Activated CD8-positive, alpha-beta memory T cell treated with anti-CD3 and anti-CD28 coated beads for 1 hour (primary cell): ENCODE measurements at places on chromosomes 7 and 10.

DNA sequence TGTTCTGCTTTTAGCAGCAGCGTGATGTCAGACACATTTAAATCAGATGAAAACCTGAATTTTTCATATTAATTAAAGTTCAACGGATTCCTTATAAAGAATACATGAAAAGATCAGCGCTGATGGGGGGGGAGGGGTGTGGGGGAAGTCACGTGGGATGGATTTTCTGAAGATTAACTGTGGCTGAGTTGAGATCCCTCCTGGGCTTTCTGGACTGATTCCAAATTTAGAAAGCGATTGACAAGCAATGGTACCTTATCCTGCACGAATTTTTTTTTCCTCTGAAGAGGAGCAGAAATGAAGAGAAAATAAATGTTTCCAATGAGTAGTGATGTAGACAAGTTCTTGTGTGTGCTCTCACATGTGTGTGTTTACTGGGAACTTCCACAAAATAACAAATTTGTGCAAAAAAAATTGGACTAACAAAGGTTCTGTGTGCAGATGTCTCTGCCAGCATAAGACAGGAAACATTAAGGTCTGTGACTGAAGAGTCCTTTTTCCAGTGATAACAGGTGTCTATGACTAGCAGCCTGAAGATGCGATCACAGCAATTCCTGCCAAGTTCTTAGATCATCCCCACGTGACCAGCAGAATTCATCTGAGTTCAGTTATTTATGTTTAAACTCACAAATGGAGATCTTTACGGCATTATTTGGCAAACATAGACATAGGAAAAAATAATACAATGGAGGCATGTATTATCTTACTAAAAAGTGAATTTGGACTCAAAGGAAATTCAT, 585.2 kb upstream of the CELF2 start:
- DNase-seq, result no peak

- peak; percentile 8 for DNase-seq
These were observed 3.6 kb upstream of the MTPN start for GRCh38 chr7:135980665-135981180.

- DNase-seq, result no peak
These were observed 1003.7 kb downstream of the LRMDA start for GRCh38 chr10:76435157-76435556.

DNA sequence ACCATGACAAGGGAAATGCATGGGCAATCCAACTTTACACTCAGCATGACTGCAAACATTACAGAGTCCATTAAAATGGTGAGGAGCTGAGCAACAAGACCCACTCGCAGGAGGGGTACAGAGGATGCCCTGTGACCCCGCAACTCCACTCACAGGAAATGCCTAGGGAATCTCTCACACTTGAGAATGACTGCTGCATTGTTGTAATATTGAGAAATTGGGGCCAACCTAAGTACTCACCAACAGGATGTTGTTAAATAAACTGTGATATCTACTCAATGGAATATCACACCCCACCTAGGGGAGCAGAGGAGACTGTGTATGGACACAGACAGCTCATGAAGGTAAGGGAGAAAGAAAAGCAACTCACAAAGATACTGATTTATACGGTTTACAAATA, 53.4 kb upstream of the CAMK2B start:
- DNase-seq, result no peak

- DNase-seq, result no peak
These were observed 12.1 kb downstream of the C10orf53 start for GRCh38 chr10:49691588-49691987.

DNA sequence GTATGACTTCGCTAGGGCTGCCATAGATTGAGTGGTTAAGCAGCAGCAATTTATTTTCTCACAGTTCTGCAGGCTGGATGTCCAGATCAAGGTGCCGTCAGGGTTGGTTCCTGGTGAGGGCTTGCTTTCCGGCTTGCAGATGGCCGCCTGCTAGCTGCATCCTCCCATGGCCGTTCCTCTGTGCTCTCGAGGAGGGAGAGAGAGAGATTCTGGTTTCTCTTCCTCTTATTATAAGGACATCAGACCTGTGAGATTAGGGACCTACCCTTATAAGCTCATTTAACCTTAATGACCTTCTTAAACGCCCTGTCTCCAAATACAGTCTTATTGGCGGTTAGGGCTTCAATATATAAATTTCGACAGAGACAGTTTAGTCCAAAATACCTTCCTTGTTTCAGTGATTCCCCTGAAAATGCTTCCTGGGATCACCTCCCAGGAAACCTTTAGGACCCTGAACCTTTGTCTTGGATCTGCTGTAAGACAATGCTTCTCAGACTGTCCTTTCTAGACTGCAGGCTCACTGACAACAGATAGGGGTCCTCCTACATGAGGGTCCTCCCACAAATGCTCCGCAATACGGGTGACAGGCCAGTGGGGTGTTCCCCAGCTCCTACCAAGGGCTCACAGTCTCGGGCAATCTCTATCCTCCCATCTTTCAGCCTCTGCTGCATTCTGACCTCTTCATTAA, 82.5 kb upstream of the BAIAP2L1 start:
- DNase-seq, result no peak

DNA sequence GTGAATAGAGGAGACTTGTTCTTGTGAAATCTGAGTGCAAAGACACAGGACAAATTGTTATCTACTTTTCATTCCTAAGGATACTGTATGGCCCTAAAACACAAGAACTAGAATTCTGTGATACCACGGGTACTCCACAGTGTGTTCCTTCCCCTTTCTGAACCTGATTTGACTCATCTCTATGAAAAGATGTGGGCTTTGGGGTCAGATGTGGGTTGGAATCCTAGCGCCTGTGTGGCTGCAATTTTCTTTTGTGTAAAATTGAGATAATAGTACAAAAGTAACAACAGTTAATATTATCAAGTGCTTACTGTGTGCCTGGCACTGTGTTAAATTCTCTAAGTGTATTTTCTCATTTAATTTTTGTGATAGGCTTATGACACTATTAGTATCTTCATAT, 8.1 kb downstream of the SRGN start:
- DNase-seq, result no peak

DNA sequence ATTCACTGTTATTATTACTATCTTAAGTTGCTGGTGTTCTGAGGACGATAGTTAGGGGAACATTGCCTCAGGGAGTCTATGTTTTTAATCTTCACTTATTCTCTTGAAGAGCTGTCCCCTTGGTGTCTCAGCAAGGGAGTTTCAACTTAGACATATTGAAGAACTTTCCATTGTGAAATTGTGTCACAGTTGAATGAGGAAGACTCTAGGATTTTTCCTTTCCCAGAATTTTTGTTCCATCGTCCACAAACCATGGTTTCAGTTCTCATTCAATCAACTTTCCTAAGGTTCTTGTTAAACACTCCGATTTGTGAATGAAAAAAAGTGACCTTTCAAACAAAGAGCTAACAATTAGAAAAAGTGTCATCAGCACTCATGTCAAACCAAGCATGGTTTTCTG, 128.3 kb downstream of the GATA3 start:
- no peak for DNase-seq

DNA sequence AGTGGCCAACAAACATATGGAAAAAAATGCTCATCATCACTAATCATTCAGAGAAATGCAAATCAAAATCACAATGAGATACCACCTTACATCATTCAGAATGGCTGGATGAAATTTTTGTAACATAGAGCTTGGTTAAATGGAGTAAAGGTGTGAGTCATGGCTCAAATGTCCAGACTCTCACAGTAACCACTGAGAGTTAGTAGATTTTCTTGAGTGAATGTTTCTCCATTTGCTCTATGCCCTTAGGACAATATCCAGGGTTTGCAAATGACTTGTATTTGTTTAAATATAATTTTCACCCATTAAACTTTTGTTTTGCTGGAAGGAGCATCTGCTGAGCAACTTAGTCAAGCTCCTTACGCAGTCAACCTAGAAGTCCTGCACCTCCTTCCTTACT, 967.2 kb downstream of the XPNPEP1 start:
- no peak for DNase-seq

DNA sequence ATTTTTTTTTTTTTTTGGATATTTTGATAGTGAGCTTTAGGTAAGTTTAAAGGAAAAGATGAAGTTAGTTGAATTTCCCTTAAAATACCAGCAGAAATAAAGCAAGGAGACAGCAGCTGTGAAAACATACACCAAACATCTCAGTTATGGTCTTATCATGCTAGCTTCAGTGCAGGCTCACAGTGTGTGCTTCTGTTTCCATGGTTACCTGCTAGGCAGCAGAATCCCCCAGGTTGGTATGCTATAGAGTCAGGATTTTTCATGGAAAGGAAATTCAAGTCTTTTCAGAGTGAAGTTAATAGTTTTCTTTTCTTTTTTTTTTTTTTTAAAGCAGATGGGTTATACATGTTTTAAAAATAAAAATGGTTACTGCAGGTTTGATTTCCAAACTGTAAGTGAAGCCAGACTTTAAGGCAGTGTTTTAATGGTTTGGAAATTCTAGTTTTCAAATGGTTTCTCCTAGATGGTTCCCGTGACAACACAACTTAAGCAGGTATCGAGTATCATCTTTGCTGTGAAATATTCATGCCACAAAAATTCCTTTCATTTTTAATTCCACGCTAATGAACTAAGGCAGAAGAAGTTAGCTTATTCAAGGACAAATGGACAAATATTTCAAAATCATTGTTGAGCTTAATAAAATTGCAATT, 230.9 kb downstream of the BICC1 start:
- DNase-seq, result no peak

DNA sequence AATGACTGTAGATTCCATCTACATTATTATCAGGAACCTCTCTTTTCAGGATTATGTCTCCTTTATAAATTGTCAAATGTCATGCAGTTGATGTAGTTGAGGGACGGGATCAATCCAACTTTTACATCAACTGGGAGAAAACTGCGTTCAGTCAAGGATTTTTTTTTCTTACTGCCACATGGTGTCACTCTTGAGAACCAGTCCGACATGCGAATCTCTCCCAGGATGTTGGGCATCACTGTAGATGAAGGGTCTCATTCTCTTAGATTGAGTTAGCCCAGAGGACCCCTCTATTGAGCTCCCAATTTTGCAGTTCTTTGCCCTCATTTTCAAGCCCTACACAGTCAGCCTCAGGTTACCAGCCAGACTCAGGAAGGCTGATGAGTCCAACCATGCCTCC, 120.3 kb upstream of the PTPRZ1 start:
- no peak for DNase-seq

DNA sequence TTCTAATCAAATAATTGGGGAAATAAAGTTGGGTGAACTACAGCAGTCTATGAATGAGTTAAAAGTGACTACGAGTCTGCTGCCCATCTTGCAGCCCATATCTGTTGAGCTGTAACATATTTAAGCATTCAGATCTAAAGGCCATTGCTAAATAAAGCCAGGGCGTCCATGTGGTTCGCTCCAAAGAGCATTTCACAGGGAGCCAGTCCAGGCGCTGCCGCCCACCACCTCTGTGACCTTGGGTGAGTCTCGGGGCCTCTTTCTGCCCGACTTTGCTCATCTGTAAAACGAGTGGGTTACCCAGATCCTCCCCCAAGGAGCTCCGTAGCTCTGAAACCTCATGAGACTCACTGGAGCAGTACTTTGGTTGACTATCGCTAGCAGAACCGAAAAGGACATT, 223.1 kb downstream of the CUX1 start:
- no peak for DNase-seq

DNA sequence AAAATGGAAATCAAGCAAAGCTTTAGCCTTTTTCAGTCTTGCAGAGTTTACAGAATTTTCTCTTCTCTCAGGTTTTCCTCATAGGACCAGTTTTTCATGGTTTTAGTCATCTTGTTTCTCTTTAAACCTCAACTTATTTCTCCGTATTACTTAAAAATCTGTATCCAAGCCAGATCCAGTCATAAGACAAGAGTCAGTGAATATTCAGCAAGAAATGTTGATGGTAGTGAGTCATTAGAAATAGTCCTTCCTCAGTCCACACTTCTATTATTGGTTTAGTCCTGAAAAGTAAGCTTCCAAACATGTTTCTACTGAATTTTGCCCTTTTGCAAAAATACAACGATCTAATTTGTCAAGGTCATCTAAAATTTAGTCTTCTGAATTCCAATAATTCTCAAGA, 107.0 kb downstream of the VIM start:
- no peak for DNase-seq

DNA sequence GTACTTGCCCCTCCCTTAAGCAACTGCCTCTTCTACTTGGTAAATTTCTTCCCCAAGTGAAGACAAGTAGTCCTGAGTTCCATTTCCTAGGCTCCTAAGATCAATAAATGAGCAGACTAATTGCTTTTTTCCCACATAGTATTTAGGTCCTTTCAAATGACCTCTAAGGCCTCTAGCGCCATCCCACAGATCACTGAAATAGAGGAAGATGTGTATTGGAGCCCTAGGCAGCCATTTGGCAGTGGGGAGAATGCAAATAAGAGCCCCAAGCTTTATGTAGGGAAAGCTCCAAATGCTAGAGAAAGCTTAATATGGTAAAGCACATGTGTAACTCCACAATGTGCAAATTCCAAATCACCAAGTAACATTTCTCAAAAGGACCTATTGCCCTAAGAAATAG, 316.5 kb upstream of the PHF14 start:
- no peak for DNase-seq

- no peak for DNase-seq
These were observed 21.0 kb downstream of the EPHB4 start for GRCh38 chr7:100806276-100806675.

DNA sequence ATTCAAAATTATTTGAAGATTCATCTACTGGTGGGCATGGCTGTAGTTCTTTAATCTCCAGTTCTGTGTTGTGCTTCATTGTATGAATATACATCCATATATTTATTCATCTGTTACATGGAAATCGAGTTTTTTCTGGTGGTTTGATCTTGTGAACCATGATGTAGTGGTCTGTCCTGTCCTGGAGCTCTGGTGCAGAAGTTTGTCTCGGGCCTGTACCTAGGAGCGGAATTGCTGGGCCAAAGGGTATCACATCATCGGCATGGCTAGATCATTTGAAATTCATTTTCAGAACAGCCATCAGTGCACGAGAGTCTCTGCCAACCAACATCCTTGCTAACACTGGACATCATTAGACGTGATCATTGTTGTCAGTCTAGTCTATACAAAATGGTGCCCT, 107.0 kb downstream of the ELFN1 start:
- DNase-seq, result no peak

- DNase-seq, result no peak
These were observed 206.6 kb downstream of the CXCL12 start for GRCh38 chr10:44178281-44178680.

DNA sequence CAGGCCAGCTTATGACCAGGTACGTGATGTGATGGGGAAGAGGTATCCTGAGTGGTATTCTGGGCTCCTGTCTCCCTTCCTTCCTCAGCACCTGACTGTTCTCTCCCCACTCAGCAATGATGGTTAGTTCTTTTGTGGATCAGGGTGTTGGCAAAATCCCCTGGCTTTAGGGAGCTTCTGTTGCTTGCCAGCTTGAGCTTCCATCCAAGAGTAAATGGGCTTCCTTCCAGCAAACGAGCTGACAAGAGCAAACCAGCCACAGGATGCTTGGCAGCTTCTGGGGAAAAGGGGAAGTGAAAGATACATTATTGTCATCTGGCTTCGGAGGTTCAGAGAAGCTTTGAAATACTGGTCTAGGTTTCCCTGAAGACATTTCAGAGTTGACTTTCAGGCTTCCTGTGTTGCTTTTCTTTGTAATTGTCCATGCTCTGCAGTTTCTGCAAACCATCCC, 5.2 kb downstream of the DUSP5 start:
- DNase-seq, result no peak

- no peak for DNase-seq
These were observed 155.7 kb downstream of the SORCS3 start for GRCh38 chr10:104796823-104797222.

GRCh38 chr10:31484431-31485135, 165.6 kb downstream of the ZEB1 start:
- DNase-seq, result no peak
